Cortex of kidney (tissue), 1 donor: ENCODE measurements at places on chromosomes 6 and 20.

DNA sequence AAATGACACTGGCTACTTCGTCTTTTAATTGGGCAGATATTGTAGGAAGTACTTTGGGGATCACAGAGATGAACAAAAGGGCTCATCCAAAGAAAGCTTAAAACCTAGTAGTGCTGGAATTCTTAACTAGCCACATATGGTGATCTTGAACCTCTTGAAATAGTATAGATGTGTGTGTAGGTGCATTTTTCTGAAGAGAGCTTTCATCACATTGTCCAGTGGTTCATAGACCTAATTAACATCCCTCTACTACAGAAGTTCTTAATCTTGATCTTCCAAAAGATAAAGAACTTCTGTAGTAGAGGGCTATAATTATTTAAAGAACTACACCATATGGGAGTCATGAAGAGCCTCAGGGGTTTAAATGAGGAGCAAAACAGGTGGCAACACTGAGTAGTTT lies 2.3 kb upstream of the PRIM2 start:
- DNase-seq: no peak

DNA sequence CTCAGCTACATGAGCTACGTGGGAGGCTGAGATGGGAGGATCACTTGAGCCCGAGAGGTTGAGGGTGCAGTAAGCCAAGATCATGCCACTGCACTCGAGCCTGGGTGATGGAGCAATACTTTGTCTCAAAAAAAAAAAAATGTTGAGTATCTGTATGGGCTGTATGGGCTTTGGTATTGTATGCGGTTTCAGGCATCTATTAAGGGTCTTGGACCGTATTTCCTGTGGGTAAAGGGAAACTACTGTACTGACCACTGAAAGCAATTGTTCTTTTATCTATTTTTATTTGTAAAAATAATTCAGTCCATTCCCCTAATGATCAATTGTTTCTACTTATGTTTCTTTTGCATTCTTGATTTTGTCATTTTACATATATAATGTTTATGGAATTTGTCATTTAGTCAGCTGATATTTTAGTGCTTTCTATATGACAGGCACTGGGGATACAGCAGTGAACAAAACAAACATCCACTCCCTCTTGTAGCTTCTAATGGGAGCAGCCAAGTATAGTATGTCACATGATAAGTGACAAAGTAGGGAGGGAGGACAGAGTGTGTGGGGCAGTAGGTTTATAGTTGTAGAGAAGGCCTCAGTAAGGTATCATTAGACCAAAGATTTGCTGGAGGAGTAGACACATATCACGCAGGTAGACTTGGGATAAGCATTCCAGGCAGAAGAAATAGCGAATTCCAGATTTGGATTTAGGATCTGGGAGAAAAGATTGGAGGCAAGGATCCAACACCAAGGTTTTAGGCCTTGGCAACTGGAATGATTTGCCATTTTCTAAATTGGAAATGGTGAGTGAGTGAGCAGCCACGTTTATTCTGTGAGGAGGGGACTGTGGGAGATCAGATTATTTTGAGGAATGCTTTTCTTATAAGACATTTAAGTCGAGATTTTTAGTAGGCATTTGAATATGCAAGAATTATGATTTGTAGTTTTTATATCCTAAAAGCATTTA lies 6.0 kb downstream of the PCMT1 start:
- DNase-seq: no peak

DNA sequence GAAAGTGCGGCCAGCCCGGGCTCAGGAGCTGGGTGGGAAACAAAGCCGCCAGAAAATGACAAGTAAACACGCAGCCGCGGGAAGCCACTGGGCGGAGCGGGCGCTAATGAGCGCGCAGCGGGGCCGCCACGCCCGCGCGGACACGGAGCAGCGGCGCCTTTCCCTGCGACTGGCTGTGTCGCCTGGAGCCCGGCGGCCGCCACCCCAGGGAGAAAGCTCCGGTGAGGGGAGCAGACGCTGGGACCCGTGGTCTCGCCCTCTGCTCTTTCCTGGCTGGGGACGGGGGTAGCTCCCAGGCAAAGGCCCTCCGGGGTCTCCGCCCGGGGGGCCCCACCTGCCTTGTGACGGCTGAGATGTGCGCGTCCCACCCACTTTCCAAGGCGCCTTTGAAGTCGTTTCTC lies 54.9 kb downstream of the PRR18 start:
- DNase-seq: no peak

GRCh38 chr20:49534255-49534712 lies 33.7 kb downstream of the PTGIS start:
- DNase-seq: no peak

DNA sequence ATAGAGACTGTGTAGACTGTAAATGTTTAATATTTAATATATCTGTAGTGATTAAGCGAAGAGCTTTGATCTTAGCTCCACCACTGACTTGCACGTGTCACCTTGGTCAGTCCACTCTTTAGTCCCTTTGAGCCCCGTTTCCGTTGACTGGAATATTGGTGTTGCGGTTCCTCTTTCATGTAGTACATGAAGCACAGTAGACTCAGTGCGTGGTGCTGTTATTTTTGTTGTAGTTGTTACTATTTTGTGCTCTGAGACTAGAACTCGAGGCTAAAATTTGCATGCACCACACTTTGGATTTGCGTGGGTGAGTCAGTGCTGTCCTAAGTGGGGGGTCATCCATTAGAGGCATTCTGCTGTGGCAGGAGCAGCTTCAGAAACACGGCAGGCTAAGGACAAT lies 291.4 kb downstream of the QKI start:
- DNase-seq: no peak

GRCh38 chr6:121890307-121890910 lies 455.0 kb downstream of the GJA1 start:
- no peak for DNase-seq

DNA sequence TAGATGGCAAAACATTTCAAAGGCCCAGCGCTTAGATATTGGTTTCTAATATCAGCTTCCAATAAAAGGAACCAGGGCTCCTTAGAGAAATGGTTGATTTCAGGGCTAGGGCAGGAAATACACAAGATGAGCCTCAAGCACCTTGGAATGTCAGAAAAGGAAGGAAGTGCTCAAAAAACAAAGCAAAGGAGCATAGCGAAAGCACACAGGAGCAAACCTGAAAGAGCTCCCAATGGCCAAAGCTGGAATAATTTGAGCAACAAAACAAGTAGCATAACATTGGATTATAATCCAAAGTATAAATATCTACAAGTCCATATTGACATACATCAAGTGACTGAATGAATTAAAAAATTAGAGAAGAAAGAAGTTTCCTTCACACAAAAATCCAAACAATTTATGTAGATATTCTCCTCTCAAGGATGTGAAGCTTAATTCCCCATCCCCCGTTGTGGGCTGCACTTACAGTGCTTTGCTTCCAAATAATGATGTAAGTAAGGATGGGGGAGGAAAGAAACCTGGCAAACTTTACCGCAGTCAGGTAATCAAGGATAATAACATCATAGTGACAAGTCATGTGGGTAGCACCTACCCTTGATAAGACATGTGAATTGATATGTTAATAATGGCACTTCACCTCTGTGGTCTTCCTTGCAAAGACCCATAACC lies 132.9 kb upstream of the DST start:
- no peak for DNase-seq

DNA sequence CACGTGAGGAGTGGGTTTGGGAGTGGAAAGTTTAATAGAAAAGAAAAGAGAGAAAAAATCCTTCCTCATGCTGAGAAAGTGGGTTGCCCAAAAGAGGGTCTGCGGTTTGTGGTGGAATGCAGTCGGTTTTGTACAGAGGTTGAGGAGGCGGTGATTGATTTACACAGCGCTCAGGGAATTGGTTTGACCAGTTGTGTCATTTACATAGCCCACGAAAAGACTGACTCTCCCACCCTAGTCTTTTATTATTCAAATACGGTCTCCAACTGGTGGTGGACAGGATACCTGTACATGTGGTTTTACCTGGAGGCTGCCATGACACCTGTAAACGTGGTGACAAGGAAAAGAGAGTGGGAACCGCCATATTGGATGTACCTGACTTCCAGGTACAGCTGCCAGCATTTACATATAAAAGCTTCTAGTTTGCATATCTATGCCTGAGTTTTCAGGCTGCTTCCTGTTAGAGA lies 42.1 kb downstream of the HLA-DPB1 start:
- DNase-seq: no peak

DNA sequence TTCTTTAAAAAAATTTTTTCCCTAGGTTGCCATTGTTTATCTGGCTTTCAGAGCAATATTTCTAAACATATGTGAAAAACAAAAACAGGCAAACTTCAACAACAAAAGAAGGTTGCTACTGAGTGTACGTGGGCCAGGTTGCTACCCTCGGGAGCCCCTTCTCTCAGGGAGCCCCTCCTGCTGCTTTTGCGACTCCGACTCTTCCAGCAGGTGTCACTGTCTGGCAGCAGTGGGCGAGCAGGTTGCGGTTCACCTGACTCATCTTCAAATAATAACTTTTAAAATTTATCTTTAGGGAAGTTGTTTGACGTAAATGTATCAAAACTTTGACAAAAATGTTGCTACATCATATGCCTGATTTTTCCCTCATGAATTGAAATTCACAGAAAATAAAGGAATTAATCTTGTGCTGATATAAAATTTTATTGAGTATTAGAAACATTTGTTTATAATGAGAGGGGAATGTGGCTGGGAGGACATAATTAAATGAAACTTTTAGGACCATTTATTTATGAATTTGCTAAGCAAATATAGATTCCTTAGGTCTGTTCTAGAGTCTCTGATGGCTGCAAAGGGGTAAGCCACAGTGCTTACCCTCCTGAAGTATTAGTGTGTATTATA lies 138.8 kb downstream of the HIVEP1 start:
- DNase-seq: no peak

GRCh38 chr6:19782588-19782987 lies 54.6 kb upstream of the ID4 start:
- no peak for DNase-seq

DNA sequence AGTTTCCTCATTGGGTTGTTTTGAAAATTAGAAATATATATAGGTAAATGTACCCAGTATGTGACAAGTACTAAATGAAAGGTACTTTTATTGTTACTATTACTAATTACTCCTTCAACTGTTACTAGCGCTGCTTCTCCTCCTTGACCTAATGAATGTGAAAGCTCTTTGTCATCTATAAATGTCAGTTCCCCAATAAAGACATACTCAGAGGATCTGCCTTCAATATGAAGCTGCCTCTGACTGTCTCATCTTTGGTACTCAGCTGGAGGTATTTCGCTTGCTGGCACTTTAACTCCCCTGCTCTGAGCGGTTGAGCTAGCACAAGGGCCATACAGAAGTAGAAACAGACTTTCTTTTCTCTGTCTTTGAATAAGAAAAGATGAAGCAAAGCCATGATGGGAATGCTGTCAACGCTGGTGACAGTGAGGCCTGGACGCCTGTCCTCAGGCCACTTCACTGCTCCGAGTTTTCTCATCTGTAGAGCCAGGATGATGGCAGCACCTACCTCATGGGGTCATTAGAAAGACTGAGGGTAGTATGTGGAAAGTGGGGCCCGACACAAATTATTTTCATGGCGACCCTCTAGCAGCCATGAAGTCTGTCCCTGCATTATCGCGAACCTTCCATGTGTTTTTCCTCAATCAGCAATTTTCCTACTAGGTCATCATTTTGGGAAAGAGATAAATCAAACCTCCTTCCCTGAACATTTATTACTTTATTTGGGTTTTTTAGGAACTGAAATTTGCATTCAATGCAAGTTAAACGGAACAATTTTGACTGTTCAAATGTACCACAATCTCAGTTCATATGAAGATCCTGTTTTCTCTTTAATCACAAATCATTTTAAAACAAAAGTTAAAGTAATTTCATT lies 55.9 kb upstream of the SNX9 start:
- no peak for DNase-seq

DNA sequence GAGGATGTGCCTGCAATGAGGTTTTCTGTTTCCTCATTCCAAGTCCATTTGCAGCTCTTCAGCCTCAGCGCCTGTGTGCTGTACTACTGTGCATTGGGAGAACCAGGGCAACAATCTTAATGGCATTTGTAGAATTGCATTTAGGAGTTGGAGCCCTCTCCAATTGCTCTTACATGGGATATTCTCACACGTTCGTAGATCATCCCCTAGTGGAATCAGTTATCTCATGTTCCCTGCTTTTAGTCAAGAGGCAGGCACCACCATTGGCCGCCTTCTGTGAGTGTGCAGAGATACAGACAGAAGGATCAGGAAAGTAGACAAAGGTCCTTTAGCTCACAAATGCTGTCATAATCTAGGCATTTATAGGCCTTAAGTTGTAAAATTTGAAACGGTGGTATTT lies 84.2 kb upstream of the RGS17 start:
- DNase-seq: no peak

GRCh38 chr6:10412461-10413261 lies 2.2 kb downstream of the TFAP2A start:
- no peak for DNase-seq

GRCh38 chr6:112951829-112952228 lies 604.7 kb downstream of the RFPL4B start:
- no peak for DNase-seq

DNA sequence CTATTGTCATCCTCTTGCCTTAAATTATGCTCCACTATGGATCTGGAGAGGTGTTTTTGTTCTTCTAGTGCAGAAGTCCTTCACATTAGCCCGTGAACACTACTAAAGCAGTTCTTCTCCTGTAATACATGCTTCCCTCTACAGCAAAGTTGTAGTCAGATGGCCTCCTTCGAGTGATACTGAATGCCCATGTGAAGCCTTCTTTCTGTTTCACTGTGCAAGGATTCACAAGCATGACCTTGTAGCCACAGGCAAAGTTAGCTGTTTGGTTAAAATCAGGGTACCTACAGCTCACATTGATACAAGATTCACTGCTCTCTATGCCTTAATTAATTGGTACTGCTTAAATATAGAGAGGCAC lies 47.6 kb downstream of the ARHGAP18 start:
- no peak for DNase-seq

- DNase-seq: no peak
Observed at GRCh38 chr6:50390416-50390815, 322.9 kb upstream of the TFAP2D start.

- DNase-seq: no peak
Observed at GRCh38 chr6:53741034-53741823, 53.6 kb upstream of the LRRC1 start.

GRCh38 chr20:49591217-49591865 lies 23.4 kb upstream of the PTGIS start:
- no peak for DNase-seq

- DNase-seq: no peak
Observed at GRCh38 chr6:15160812-15161211, 85.1 kb upstream of the JARID2 start.

- DNase-seq: no peak
Observed at GRCh38 chr6:52964318-52964717, 30.8 kb downstream of the GSTA4 start.

DNA sequence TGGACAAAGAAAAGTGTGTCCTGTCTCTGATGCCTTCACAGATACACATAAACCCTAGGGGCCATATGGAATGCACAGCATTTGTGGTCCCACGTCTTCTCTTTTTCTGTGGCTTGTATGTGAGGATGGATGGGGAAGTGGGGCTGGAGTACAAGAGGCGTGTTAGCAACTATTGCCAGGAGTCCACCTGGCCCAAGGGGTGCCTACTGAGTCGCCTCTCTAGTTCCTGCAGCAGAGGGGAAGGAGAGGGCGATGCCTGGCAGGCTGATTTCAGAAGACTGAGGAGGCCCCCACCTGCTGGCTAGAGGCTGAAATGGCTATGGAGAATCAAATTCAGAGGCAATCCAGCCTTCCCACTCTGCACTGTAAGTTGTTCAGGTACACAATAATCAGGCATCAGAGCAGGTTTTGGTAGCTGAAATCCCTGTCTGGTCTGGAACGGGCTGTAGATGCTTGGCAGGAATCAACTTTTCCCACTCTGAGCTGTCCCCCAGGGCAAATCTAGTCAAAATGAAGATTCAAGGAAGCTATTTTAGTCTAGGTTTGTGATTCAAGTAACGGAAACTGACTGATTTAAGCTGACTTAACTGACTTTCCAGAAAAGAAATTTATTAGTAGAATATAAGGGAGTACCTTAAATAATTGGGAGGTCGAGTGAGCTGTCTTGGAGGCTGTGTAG lies 14.9 kb upstream of the PPARD start:
- no peak for DNase-seq
